ENCODE measurements at places on chromosomes 1 and 21.

- DNase-seq, result no peak
Observed at GRCh38 chr1:184376369-184376768, 10.5 kb upstream of the C1orf21 start.

DNA sequence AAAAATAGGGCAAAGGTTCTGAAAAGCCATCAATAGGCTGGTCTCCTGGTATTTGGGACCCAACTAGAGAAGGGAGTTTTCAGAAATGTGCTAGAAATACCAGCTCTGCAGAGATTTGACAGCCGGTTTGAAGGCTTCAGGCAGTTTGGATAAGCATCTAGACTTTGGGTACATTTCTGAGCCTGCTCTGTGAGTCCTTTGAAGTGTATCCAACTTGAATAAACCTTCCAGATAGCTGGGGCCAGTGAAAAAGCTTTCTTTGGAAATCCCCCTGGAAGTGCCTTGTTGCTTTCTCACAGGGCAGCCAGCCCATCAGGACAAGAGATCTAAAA, 6.4 kb upstream of the PEF1 start:
- no peak for DNase-seq

GRCh38 chr1:12293416-12293815, 63.6 kb downstream of the VPS13D start:
- DNase-seq, result no peak

DNA sequence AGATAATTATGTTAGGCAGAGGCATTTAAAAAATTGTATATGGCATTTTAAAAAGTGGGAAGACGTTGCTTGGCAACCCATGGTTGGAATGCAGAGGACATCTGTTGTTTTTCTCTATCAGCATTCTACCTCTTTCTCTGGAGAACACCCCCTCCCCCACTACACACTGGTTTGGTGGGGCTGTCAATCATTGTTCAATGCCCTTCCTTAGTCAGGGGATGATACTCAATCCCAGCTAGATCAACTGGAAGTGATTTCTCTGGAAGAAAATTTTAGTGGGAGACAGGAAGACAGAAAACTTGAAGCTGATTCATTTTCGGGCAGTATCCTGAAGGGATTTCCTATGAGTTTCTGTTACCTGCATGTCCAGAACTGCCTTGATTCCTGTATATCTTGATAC, 35.7 kb upstream of the CAP1 start:
- DNase-seq, result no peak

DNA sequence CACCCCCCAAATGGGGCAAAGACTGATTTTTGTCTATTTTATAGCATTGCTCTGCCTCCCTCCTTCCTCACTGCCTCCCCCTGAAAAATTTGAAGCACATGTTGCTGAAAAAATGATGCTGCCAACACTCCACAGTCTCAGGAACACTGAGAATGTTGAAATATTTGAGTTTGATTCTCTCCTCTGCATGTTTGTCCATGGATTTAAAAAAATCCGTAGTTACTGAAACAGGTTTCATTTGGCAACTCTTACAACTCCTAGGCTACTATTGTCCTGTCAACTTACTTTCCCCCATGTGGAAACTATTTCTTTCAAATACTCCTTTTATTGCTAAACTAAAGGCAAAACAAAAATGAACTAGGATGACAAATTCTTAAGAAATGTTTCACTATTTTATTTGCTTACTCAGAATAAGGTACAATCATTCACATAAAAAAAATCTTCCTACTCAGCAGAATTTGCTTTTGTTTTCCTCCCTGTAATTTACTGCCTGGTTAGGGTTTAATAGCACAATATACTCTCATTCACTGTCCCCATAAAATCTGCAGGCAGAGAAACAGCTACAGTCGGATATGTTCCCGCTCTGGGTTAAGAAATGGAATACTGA, 50.2 kb downstream of the C21orf91 start:
- peak; percentile 13 for DNase-seq

DNA sequence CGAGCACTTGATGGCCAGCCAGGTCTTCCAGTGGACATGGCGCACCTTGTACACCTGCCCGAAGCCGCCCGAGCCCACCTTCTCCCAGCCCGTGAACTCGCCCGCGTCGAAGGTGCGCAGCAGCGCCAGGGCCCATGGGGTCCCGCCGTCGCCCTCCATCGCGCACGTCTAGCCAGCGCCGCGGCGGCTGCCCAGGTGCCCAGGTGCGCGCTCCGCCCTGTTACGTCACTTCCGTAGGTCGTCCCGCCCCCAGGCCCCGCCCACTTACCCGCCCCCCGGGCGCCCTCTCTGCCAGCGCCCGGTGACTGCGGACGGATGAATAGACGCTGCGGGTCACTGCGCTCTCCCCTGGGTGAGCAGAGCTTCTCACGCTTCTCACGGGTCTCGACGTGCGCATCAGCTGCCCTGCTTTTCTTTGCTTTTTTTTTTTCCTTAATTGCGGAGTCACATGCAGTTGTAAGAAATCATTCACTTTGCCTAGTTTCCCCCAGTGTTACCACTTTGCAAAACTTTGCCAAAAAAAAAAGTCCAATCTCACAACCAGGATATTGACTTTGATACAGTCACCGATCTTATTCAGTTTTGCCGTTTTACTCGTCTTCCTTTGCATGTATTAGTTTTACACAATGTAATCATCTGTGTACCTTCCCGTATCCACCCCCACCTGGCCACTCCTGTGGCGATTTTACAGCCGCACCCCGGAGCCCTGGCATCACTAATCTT, at the start of gene RIPK4:
Gene RIPK4 (minus strand): TSS at position 170 of the 723 bp plus-strand sequence. CDS start 11 bp downstream, at position 159.
- DNase-seq, result peak; percentile 78

- DNase-seq, result no peak
Observed at GRCh38 chr1:201444792-201445191, 23.3 kb upstream of the TNNI1 start.

DNA sequence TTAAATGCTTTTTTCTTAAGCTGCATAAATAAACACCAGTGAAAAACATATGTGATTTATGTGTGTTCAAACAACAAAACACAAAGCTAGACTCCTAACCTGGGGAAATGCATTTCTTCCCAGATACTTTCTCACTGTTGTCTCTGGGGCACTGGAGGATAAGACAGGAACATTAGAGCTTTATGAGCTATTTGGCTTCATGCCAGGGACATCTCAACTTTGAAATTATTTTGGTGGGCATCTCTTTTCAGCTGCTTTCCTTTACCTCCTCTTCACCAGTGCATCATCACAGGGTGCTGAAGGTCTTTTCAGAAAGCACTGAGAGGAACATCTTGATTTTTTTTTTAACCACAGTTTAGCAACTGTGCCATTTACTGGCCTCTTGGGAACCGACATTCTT, 212.9 kb downstream of the DNM3 start:
- DNase-seq, result no peak

- no peak for DNase-seq
Observed at GRCh38 chr1:159771127-159771895, 9.5 kb upstream of the DUSP23 start.

GRCh38 chr1:108719656-108720435, 7.1 kb downstream of the FNDC7 start:
- DNase-seq, result peak; percentile 45

DNA sequence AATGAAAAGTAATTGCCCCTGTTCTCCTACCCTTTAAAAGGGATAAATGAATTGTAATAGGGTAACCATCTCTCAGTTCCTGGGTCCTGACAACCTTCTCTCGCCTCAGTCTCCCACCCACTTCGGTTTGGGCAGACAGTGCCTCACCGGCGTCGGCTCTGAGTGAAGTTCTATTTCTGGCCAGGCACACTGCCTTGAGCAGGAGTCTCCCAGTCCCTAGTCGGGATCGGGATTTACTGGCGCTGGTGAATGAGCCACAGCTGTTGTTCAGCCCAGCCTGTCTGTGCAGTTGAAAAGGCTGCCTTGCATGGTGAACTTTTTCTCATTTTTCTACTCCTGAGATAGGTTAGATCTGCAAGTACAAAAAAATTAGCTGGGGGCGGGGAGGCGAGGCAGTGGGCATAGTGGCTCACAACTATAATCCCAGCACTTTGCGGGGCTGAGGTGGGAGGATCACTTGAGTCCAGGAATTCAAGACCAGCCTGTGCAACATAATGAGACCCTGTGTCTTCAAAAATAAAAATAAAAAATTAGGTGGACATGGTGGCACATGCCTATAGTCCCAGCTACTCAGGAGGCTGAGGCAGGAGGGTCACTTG, 7.4 kb downstream of the PLEKHM2 start:
- no peak for DNase-seq
